ENCODE measurements at places on chromosomes 16 and 17. TPM values are rescaled to one million over a fixed set of nuclear protein-coding genes. Genes with fewer than 3 reads are reported as not detected.

DNA sequence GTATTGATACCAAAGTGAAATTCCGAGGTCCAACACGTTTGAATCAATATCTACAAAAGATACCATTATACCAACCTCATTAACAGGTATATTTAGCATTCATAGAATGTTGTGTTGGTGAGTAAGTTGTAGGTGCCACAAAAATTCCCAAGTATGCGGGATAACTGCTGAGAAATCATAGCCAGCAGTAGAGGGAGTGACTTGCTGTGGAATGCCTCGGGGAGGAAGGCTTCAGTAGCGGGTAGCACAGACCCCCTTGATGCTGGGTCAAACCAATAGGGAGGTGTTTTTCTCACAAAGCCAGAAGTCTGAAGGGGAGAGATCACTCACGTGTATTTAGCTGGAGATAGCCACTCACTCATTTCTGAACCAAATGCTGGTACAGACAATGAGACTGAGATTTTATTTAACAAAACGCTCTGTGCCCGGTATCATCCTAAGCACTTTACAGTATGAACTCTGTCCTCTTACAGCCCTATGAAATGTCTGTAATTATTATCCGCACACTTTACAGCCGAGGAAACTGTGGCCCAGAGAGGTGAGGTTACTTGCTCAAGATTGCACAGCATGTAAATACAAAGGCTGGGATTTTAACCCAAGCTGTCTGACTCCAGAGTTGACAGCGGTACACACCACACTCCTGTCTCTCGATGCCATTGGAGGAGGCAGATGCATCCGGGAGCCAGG, 23.1 kb downstream of the HSBP1 start:
- no peak for DNase-seq
- no peaks in the 10 kb centered on the region for H3K36me3 ChIP-seq
- peaks cover 8% of the 10 kb centered on the region for H3K4me1 ChIP-seq
- no peak overlapping the region for H3K4me3 ChIP-seq

GRCh38 chr17:4511199-4511932, 12.7 kb downstream of the SPNS2 start:
- H3K27ac ChIP-seq = no peak overlapping the region
- H3K4me1 ChIP-seq = peaks cover 15% of the 10 kb centered on the region
- H3K36me3 ChIP-seq = no peaks in the 10 kb centered on the region
- no peaks in the 10 kb centered on the region for H3K27me3 ChIP-seq
- DNase-seq = no peak

The LITAFD gene
- total RNA-seq = not detected

DNA sequence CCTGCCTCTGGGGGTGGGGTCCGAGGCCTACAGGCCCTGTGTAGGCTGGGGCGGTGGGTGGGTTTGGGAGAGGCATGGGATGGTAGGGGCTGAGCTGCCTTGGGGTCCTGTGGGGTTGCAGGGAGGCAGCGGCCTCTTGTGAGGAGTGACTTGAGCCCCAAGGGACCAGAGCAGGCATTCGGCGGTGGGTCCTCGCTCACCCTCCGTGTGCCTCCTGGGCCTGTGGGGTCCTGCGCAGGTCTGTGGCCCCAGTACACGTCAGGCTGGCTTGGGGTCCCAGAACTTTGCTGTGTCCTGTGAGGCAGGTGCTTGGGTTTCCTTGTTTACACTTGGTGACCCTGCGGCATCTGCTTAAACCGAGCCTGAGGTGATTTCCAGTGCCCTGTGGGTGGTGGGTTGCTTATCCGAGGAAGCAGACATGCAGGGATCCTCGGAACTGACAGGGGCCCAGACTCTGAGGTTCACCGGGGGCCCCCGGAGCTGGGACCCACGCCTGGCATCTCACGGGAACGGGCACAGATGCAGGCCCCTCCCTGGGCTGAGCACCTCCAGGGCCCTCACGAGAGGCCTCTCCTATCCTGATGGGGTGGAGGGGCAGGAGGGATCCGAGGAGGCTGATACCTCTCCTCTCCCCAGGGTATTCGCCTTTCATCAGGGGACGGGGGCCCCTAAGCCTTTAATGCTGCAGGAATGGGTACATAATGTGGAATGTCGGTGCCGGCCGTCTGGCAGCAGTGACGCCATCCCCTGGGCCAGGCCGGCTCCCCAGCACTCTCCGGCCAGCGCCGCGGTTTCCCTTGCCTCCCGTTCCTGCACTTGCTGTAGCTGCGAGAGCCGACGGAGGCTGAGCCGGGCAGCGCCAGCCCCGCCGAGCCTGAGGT, 7.7 kb downstream of the METRNL start:
- H3K4me1 ChIP-seq = peaks cover 30% of the 10 kb centered on the region
- no peak for DNase-seq
- no peak overlapping the region for H3K4me3 ChIP-seq
- peaks cover 3% of the 10 kb centered on the region for H3K27me3 ChIP-seq

GRCh38 chr17:27506348-27507218, 50.3 kb downstream of the KSR1 start:
- peak overlapping the region; percentile 30 for H3K27ac ChIP-seq
- H3K36me3 ChIP-seq = peaks cover 10% of the 10 kb centered on the region
- no peak overlapping the region for H3K4me3 ChIP-seq
- H3K4me1 ChIP-seq = peaks cover 16% of the 10 kb centered on the region
- DNase-seq = no peak
